NCI-H1417 treated with DMSO at 0.1 percent for 48 hours (cell line): ENCODE measurements at places on chromosomes 3 and 15.

DNA sequence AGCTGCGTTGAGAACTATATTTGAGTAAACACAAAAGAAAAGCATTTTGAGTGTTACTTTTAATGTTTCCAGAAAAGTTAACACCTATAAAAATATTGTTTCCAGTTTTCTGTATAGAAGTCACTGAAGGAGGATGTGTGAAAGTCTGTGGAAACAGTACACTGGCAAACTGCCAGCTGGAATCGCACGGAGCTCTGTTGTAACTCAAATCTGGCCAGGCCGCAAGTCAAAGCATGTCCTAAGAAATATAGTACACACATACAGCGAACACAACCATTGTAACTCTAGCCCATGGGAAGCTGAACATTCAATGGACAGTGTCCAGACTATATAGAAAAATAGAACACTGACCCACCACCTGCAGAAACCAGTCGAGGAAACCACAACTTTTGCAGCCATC lies 657.2 kb downstream of the FHIT start:
- no peak for DNase-seq

DNA sequence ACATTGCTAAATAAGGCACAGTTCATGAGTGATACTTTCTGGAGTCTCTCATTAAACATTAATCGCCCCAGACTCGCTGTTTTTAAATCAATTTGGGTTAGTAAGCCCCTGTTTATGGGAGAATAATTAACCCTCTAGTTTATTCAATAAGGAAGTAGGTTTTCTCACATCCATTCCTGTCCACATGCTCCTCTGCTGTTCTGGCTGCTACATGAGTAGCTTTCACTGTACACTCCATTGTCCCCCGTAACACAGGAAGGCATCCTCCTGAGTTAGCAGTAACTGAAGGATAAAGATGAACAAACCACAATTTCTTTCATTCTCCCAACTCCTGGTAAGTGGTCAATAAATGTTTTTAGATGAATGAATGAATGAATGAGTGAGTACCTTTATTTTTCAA lies 378.5 kb downstream of the DIPK2A start:
- DNase-seq: no peak

DNA sequence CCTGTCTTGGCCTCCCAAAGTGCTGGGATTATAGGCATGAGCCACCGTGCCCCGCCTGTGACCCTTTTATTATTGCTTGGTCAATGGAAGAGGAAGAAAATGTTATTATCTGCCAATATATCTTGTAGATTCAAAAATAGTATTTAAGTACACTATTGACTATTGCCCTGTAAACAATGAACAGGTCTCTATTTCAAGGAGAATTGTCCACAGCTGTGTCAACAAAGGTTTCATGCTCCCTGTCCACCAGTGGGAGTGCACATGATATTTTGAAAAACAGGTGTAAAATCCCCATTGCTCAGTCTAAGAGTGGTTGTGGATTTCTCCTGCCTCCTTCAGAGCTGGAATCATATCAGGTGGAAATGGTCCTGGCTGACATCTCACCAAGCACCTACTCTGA lies 36.5 kb upstream of the IGF1R start:
- DNase-seq: peak; percentile 73

GRCh38 chr3:15659254-15659975 lies 57.9 kb downstream of the BTD start:
- no peak for DNase-seq

DNA sequence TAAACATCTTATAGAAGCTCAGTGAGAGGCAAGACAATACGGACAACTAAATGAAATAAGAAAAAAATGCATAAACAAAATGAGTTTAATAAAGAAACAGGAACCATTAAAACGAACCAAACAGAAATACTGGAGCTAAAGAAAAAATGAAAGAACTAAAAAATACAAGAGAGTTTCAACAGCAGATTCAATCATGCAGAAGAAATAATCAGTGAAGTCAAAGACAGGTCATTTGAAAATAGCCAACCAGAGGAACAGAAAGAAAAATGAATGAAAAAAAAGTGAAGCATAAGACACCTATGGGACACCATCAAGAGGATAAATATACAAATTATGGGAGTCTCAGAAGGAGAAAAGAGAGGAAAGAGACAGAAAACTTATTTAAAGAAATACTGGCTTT lies 42.5 kb upstream of the PRR20G start:
- DNase-seq: no peak

- no peak for DNase-seq
Observed at GRCh38 chr3:134371542-134372324, 2.5 kb downstream of the AMOTL2 start.

- no peak for DNase-seq
Observed at GRCh38 chr3:136562026-136562425, 190.2 kb downstream of the STAG1 start.

DNA sequence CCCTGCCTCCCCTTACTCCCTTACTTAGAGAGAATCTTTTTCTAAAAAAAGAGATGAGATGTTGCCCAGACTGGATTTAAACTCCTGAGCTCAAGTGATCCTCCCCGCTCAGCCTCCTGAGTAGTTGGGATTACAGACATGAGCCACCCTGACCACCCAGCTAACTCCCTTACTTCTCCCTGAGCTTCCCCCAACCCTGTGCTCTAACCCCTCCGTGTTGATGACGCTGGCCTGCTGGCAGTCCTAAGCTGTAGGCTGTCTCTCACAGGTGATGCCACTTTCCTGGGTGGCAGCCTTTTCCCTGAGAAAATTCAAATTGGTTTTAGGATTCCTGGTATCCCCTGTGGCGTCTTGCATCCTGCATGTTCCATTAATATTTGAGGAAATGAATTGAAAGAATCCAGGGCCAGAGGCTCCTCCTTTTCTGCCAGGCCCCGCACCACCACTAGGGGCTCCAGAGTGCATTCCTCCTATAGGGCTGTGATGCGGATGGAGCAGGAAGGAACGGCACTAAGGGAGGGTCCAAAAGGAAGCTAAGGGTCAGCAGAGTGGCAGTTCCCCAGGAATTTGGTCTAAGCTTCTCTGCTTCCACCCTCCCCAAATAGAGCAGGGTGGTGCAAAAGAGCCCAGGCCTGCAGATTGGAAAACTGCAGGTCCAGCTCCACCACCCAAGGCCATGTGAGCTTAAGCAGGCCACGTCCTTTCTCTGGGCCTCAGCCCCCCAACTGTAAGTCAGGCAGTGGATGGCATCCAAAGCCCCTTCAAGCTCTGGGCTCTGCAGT lies 101.1 kb downstream of the DAPK2 start:
- DNase-seq: no peak

DNA sequence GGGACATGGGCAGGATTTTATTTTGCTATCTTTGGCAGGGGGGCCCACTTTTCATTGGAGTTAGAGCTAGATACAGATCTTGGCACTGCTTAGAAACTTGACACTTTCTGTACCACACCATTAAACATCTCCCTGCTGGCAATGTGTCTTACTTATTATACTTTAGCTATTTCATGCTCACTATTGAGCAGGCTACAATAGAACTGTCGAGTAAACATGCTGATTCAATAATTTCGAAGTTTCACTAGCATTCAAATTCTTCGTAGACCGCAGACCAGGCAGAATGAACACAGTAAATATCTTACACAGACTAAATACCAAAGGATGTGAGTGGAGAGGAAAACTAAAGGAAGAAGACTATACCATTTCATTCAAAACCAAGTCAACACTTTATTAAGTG lies 180.8 kb downstream of the UNC13C start:
- DNase-seq: no peak

- no peak for DNase-seq
Observed at GRCh38 chr3:101128001-101128400, 134.8 kb upstream of the ABI3BP start.

DNA sequence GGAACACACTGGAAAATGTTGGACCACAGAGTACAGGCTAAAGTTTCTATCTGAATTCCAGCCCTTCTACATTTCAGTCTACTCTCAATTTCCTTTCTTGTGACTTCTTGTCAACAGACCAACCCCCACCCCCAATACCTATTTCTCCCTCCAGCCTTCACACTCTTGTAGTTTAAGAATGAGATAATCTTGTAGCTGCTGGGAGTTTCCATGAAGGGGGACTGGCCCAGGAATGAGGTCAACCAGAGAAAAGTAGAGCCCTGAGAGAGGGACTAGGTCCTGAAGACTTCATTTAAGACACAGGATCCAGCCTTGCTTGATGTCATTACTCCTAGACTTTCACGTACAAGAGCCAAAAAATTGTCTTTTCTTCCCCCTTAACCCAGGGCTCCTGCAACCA lies 29.5 kb upstream of the FAM107A start:
- no peak for DNase-seq
